ENCODE measurements at places on chromosomes 6 and 20. TPM values are rescaled to one million over a fixed set of nuclear protein-coding genes. Genes with fewer than 3 reads are reported as not detected.

- DNase-seq, result no peak
Observed at GRCh38 chr20:13142143-13142542, 78.9 kb upstream of the ISM1 start.

- DNase-seq, result no peak
Observed at GRCh38 chr20:18188434-18188833, 50.8 kb downstream of the KAT14 start.

DNA sequence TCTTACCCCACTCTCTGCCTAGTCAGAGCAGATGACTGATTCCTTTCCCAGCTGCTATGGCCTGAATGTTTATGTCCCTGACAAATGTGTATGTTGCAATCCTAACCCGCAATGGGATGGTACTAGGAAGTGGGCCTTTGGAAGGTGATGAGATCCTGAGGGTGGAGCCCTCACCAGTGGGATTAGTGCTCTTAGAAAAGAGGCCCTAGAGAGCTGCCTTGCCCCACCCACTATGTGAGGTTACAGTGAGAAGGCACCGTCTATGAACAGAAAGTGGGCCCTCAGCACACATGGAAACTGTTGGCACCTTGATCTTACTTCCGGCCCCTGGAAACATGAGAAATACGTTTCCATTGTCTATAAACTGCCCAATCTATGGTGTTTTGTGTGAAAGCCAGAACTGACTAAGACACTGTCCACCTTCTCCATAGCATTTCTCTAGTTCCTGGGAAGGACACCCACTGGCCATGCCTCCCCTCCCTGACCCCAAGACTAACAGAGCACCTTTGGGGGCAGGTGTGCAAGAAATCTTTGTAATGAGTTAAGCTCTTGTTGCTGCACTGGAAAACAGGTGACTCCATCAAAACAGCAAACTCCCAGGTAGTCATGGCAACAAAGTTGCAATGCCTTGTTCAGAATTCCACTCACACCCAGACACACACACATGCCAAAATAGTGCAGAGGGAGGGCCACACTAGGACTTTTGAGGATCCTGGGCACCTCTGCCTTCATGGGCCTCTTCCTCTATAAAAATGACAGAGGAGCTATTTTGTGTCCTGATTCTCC is 16.2 kb downstream of the GABRR2 start:
- DNase-seq, result no peak

GRCh38 chr6:117624869-117625481 is 22.7 kb upstream of the GOPC start:
- no peak for DNase-seq

- DNase-seq, result no peak
Observed at GRCh38 chr20:1774479-1774878, 116.9 kb upstream of the SIRPG start.

- no peak for DNase-seq
Observed at GRCh38 chr20:25295386-25296093, 47.7 kb downstream of the PYGB start.

SUMO4 gene
- total RNA-seq, result 3.3 TPM

DNA sequence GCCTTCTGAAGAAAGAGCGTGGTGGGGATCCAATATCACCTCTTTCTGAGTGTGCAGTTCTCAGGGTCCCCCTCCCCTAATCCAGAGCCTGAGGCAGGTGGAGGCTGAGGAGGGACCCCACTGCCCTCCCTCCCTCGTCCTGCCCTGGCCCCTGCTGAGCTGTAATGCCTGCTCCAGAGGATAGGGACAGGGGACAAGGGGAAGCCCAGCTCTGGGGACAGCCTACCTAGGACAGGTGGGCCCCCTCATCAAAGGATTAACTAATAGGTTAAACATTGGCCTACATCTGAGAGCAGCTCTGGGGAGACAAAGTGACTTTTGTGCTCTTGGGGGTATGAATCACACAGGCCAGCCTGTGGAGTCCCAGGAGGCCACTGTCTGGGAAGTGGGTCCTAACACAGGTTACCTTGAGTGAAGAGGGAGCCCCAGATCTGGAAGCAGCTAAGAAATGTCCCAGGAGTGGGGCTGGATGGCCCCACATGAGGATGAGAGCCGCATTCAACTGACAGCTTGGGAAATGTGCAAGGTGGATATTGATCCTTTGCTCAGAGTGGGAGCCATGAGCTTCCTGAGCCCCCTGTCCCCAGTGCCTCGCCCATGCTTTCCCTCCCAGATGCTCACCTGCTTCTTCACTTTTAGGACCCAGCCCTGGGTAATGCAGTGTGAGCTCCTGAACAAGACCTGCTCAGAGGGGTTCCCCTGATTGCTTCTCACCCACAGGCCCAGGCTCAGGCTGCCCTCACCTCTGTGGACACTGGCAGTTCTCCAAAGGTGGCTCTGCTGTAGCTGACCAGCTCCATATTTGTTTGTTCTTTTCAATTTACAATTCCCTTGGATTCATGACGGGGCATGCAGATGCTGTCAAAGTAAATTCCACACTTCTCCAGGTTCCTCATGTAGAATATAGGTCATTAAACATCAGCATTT is 17.8 kb upstream of the CST9L start:
- DNase-seq, result no peak

DNA sequence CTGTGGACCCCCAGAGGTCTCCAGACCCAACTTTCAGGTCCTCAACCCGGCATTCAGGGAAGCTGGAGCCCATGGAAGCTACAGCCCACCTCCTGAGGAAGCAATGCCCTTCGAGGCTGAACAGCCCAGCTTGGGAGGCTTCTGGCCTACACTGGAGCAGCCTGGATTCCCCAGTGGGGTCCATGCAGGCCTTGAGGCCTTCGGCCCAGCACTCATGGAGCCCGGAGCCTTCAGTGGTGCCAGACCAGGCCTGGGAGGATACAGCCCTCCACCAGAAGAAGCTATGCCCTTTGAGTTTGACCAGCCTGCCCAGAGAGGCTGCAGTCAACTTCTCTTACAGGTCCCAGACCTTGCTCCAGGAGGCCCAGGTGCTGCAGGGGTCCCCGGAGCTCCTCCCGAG is 950 bp downstream of the GNAS start:
- no peak for DNase-seq

DNA sequence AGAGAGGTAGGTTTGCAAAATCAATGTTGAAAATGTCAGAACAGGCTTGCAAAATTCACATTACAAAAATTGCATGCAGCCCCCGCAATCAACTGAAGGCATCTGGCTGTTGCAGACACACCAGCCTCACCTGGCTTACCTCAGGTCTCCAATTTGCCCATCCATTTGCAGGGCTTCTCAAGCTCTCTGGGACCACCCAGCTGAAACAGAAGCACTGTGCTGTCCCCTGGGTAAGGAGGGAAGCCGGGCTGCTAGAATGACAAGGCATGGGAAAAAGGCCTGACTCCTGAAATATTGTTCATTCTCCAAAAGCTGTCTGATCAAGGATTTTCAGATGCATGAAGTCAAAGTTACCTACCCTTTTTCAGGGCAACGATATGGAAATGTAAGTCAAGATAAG is 52.6 kb upstream of the CD93 start:
- no peak for DNase-seq

OLIG3 gene
- not detected for total RNA-seq

DNA sequence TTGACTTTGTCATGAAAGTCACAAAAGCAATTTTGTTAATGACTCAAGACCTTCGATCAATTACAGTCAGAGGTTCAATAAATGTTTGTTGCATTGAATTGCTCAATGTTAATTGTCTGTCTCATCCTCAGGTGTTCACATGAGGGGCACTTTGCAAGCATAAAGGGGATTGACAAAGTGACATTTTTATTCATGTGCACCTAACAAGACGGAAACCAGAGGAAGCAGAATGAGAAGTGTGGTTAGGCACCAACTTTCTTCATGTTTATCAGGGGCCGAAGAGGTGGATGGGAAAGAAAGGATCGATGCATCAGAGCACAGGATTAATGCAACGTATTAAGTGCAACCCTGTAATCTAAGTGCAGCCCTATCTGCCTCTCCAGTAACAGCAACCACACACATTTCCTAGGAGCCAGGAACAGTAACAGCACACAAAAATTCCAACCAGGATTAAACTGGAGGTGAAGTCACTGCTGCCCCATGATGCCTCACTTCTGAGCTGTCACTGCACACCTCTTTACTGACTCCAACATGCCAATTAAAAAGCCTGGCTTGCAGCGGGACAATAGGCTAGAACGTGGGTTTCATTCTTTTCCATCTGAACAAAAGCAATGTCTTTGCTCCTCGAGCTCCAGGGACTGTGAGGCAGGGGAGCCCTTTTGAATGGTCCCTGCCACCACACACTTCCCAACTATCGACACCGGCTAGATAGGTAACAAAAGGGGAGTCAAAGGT is 262.7 kb downstream of the CD83 start:
- no peak for DNase-seq

CDSN gene
- total RNA-seq, result not detected

GRCh38 chr6:130848945-130849344 is 21.7 kb downstream of the SMLR1 start:
- no peak for DNase-seq

- no peak for DNase-seq
Observed at GRCh38 chr6:88989215-88989614, 25.8 kb upstream of the RNGTT start.

GRCh38 chr6:163576114-163576513 is 161.6 kb downstream of the QKI start:
- DNase-seq, result no peak

GRCh38 chr20:46349035-46349741 is 40.9 kb upstream of the CDH22 start:
- DNase-seq, result peak; percentile 65

DNA sequence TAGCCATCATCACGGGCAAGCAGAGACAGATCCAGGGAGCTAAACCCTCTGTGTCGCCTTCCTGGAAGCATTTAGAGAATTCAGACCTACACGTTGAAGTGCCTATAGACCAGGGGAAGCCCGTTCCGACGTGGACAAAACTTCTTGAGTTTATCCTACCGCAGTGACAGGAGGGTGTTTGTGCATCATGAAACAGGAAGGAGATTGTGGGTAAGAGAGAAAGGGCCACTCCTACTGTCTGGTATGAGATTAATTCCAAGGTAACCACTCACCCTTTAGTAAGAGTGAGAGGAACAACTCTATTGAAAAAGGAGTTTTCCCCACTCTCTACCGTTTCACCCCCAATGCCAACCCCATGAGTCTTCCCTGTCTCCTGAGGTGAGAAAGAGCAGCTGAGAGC is 133.7 kb downstream of the TFAP2C start:
- DNase-seq, result no peak

INSM1 gene
- total RNA-seq, result not detected

FAM162B gene
- total RNA-seq, result 1.0 TPM

- DNase-seq, result no peak
Observed at GRCh38 chr6:146133866-146134265, 105.0 kb downstream of the GRM1 start.

DNA sequence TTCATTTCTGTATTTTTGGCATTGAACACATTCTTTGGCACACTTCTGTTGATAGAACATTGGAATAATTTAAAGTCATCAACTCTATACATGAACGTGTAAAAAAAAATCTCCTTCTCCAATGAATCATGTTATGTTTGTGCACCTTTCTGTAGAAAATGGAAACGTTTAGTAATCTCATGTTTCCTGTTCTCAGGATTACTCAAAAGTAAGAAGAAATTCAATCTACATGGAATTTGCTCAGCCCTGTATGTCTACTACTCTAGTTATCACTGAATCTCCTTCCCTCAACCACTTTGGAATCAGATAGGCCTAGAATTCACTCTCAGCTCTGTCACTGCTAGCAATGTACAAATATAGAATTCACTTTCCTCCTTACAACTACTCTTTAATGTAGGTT is 103.6 kb downstream of the COL21A1 start:
- no peak for DNase-seq

DNA sequence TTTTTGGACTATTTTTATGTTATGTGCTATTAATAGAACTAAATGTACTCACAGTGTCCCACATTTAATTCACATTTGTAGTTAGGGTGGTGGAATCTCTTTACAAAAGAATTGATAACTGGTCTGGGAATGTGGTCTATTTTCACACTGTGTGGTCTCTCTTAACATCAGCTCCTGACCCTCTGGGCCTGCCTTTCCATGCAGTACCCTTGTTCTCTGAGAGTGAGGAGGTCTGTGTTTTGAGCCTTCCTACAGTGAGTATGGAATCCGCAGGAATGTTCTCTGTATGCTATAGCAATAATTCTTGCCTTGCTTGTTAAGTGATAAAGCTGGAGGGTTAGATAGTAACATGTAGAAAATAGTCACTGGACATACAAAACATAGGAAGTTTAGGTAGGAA is 717.3 kb upstream of the POU3F2 start:
- no peak for DNase-seq

CTCFL gene
- 0.08 TPM for total RNA-seq

- DNase-seq, result no peak
Observed at GRCh38 chr6:158038291-158039177, 56.9 kb downstream of the SYNJ2 start.

AP5S1 gene
- total RNA-seq, result 14.5 TPM

GRCh38 chr6:34240329-34241248 is 3.9 kb downstream of the HMGA1 start:
- DNase-seq, result no peak

DNA sequence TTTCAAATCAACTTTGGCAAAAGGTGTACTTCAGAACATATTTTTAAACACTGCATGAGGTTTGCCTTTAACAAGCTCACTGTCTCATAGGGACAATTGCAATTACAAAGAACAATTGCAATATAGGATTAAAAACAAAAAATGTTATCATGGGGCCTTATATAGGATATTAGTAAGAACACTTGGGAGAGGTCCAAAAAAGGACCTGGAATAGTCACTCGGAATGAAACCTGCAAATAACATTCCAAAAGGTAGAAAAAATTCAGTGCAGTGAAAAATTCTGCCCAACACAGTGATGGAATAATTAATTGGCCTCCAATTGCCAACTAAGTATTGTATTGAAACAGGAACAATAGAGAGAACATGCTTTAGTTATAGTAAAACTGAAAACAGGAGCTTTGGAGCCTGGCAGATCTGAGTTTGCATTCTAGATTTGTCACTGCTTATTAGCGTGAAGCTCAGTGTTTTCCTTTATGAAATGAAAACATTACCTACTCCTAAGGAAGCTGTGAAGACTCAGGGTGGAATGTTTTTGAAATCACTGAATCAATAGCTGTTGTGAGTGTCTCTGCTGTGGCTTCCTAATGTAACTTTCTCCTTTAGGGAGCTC is 172.6 kb upstream of the BMP5 start:
- DNase-seq, result no peak

ZBTB46 gene
- total RNA-seq, result 8.2 TPM

- DNase-seq, result no peak
Observed at GRCh38 chr6:35128496-35128895, 12.6 kb downstream of the TCP11 start.

DNA sequence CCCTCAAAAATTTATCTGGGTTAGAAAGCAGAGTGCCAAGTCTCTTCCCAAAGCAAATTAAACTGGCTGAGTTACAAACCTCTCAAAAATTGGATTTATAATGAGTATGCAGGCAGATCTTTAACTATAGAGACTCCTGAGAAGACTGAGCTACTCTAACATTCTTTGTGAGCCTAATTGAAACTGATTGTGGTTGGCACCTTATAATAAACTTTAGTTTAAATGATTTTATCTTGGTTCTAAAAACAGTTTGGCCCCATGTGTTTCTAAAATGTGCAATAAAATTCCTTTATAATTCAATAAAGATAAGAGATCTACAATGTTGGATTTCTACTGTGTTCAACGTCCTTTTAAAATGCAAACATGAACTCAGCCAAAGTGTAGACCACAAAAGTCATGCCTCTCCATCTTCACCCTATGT is 480.2 kb upstream of the RNF217 start:
- DNase-seq, result no peak

TMEM170B gene
- 9.2 TPM for total RNA-seq

Data from liver (tissue), 10 donors.